ENCODE measurements at places on chromosomes 4 and X.

GRCh38 chr4:10346023-10346422, 111.2 kb downstream of the ZNF518B start:
- no peak for DNase-seq

DNA sequence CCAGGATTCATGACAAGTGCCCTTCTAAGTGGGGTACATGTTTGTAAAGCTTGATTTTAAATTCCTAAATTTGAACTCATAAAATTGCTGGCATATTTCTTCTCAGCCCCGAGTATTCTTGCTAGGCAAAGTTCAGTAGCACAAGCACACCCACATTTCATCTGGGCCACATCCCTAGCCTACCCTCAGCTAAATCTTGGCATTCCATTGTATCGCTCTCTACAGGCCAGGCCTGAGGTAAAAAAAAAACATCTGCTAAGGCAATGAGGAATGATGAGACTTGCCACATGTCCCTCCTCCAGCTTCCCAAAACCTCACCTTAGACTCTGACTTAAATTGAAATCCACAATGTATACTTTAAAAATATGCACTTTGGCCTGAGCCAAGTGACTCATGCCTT, 51.4 kb upstream of the VCX3B start:
- no peak for DNase-seq

GRCh38 chrX:115591856-115592842, 31.2 kb downstream of the PLS3 start:
- no peak for DNase-seq

GRCh38 chr4:48169636-48170035, 35.6 kb upstream of the TXK start:
- DNase-seq, result no peak

GRCh38 chrX:13937370-13938050, 92.2 kb downstream of the GEMIN8 start:
- DNase-seq, result peak; percentile 45

- no peak for DNase-seq
Observed at GRCh38 chr4:64670647-64671046, 261.4 kb upstream of the TECRL start.

GRCh38 chrX:39642071-39642470, 455.7 kb downstream of the BCOR start:
- DNase-seq, result no peak

DNA sequence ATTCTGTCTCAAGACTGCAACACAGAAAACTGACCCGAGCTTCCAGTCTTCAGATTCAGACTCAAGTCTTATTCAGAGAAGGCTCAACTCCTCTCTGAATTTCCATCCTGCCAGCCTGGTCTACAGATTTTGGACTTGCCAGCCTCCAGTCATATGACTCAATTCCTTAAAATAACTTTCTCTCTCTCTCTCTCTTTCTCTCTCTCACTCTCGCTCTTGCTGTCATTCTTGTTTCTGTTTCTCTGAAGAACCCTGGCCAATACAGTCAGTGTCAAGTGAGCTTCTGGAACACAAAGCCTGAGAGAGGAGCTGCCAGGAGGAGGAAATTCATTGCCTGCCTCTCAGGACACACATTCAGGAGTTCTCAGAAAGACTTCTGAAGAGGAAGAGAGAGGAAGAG, 154.9 kb downstream of the PARM1 start:
- no peak for DNase-seq

- no peak for DNase-seq
Observed at GRCh38 chrX:12137951-12138360, 317 bp upstream of the FRMPD4 start.

DNA sequence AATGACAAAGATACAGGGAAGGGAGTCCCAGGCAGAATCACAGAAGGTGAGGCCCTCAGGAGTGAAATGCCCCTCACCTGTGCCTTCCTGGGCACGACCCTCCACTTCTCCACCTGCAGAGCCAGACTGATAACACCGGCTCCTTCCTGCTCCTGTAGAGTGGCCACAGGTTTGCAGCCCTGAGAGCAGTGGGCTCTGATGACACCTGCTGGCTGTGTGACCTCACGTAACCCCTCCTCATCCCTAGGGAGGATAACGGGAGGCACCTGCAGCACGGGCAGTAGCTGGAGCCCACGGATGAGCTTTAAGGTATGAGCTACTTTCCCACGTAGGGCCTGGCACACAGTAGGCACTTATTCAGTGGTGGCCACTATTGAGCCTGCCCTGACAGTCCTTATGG, 25.5 kb upstream of the MAN2B2 start:
- no peak for DNase-seq

DNA sequence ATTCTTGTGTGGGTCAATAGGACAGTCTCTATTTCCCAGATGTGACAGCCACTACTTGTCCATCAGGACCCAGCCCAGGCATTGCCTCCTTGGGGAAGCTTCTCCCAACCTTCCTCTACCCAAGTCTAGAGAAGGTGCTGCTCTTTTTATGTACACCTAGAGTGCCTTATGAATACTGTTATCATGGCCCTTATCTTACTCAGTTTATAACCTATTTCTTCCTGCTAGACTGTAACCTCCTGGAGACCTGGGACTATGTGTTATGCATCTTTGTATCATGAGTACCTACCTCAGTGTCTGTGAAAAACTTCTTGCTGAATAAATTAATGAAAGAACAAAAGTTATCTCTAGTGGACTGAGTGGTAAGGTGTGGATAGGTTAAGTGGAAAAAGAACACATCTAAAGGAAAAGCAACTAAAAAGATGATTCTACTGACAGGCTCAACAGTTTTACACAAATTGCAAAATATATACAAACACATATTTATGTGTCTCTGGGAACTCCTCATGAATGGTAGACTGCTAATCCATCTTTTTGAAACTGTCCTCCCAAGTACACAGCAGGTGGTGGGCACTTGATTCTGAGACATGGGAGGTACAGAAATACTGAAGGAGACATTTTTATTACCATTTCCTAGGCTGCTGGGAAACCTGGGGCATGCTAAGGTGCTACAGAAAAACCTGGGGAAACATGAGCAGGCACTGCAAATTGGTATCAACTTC, 106.6 kb downstream of the SH3RF1 start:
- DNase-seq, result no peak

DNA sequence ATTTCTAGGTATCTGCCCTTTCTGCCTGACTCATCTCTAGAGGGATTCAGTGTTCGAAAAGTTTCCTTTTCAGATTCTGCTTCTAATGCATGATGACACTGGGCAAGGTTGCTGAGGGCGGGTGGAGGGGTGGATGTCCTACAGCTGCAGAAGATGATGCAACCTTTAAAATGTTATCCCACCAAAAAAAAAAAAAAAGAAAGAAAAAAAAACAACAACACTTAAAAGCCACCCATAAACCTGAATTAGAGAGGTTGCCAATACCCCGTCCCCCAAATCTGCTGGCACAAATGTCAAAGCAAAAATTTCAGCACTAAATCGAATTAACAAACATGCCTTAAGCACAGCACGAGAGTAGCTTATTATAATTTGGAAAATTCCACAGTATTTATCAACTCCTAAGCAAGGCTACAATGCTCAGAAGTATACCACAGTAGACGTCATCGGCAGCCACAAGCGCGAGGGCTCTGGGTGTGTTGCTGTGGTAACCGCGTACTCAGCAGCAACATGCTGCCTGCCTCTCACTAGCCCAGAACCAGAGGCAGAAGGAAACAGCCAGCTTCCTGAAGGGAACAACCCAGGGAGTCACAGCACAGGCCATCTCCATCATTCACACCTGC, 167.5 kb upstream of the MAP3K15 start:
- DNase-seq, result peak; percentile 94

GRCh38 chr4:47031751-47032404, 511 bp downstream of the GABRB1 start:
- DNase-seq, result no peak

- no peak for DNase-seq
Observed at GRCh38 chr4:6226506-6226905, 26.2 kb upstream of the JAKMIP1 start.

DNA sequence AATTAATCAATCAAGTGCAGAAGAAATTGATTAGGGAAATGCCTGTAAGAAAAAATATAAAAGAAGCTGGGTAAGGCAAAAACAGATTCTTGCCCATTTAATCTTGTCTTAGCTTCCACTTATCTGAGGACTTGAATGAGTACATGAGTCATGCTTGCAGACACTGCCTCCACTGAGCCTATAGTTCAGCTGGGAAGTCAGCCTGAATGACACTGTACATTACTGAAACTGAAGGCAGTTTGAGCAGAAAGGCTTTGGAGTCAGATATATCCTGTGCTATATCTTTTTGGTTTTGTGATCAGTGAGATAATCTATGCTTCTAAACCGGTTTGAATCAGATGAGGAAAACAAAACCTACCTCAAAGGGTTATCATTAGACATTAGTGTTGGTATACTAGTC, 61.3 kb downstream of the NUDT11 start:
- no peak for DNase-seq

DNA sequence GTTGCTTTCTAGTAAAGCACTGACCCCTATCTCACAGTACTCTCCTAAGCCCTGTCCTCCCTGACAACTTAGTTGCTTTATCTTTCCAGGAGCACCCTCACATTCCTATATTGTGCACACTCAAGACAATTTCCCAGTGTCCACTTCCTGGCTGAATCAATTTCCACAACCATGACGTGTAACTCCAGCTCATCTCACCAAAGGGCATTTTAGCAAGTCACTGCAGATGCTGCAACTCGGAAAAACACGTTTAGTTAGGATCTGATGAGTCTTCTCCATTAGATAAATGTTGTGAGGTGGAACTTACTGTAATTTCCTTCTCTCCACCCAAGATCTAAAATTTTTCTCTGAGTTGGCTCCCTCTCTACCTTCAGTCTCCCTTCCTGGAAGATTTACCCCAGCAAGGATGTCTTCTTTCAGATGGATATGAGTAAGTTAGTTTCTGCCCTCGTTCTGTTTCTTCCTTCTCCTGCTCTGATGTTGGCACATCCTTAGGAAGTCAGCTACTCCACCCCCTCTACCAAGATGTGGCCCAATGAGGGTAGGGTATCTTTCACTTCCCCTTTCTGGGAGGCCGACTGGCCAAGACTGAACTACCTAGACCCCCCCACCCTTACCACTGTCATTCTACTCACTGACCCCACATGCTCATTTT, 28.8 kb upstream of the IL13RA1 start:
- no peak for DNase-seq

GRCh38 chr4:185343726-185344581, 51.8 kb downstream of the LRP2BP start:
- peak; percentile 71 for DNase-seq

Measured in fibroblast of lung (primary cell).